ENCODE measurements at places on chromosomes 2 and 18.
A peak's percentile ranks its signal among the peaks of the same experiment; 100 is the strongest.

- no peak for DNase-seq
These were observed 268.3 kb downstream of the DYSF start for GRCh38 chr2:71721669-71722068.

DNA sequence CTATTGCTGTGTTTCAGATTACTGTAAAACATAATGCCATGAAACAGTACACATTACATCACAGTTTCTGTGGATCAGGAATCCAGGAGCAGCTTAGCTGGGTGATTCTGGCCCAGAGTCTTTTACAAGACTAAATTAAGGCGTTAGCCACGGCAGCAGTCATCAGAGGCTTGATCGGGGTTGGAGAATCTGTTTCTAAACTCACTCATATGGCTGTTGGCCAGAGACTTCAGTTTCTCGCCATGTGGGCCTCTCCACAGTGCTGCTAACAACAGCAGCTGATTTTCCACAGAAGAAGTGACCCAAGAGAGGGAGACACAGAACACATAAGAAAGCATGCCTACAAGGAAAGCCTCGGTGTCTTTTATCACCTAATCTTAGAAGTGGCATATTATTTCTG is 89.2 kb upstream of the MYO3B start:
- no peak for DNase-seq

DNA sequence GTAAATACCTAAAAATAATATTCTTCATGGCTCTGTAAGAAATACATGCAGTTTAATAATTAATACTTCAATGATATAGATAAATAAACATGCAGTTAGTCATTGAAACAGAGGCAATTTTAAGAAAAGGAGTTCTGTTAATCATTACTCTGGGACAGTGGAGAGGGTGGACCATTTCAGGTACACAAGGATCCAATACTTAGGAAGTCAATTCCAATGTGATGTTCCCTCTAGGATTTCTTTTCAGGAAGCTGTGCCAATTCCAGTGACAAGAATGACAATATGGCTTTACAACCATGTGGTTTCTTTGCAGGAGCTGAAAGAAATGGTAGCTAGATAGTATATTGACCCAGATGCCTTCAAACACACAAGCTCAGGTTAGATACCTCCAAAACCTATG is 175.8 kb upstream of the NETO1 start:
- peak; percentile 39 for DNase-seq

DNA sequence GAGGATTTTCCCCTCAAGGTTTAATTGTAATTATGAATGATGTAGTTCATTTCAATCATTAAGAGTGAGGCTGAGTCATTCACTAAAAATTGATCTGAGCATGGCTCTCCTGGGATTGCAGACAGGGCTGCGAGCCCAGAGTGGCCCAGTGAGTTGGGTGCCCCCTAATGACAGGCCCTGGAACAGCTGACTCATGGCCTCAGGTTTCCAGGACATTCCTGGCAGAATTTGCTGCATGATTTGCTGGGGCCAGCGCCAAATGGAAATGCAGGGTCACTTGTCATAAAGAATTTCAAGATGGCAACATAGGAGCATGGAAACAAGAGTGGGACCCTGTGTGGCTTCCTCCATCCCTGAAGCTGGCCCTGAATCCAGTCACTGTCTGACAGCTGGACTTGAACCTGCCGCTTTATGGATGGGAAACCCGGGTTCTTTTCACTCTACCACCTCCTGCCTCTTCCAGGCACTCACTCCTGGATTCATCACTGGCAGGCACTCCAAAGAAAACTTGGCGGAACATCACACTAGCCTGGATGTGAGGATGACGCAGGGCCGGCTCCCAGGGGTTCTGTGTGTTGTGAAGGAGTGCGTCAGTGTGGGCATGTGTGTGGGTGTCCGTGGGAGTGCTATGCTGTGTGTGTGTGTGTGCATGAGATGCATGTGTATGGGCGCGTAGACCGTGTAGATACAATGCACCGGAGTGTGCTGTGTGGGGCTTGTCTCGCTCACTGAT is 15.2 kb downstream of the OTOF start:
- no peak for DNase-seq

DNA sequence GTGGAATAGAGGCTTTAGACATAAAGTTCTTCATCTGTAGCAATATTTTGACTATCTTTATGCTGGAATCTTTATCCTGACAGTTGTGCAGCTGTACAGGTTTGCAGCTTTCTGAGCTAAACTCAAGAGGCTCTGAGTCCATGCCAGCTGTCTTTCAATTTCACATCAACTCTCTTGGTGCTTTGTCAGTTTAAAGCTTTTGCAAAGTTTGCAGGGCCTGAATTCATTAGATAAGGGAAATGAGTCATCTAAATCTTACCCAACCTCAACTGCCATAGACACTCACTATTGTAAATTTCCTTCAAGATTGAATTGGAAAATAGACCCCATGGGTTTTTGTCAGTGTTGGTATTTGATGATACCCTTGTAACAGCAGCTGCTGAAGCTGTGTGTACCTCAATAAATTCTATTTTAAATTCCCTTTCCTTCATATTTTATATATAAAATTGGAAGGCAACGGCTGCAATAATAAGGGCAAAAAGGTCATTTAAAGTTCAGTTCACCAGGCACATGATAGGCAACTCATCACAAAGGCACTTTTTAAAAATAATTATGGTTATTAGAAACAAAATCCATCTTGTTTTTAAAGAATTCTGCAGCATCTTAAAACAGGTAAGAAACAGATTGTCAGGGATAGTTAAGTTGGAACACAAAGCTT is 169.9 kb upstream of the SLC39A10 start:
- no peak for DNase-seq

GRCh38 chr2:132430895-132431294 is 14.3 kb downstream of the GPR39 start:
- no peak for DNase-seq

DNA sequence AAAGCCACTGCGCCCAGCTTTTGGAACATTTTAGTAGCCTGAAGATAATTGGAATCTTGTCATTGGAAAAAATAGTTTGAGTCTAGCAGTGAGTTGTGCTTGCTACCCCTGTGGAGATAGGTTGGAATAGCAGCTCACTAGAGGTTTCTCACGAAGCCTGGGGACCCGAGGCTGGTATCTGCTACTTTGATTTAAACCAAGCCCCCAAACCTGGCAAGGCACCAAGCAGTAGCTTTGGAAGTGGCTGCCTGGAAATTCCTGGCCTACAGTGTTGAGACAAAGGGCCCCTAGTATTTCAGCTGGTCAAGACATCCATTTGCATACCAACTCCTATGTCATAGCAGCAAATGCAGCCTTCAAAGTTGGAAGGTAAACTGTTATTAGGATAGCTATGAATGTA is 42.1 kb downstream of the NOP58 start:
- no peak for DNase-seq

DNA sequence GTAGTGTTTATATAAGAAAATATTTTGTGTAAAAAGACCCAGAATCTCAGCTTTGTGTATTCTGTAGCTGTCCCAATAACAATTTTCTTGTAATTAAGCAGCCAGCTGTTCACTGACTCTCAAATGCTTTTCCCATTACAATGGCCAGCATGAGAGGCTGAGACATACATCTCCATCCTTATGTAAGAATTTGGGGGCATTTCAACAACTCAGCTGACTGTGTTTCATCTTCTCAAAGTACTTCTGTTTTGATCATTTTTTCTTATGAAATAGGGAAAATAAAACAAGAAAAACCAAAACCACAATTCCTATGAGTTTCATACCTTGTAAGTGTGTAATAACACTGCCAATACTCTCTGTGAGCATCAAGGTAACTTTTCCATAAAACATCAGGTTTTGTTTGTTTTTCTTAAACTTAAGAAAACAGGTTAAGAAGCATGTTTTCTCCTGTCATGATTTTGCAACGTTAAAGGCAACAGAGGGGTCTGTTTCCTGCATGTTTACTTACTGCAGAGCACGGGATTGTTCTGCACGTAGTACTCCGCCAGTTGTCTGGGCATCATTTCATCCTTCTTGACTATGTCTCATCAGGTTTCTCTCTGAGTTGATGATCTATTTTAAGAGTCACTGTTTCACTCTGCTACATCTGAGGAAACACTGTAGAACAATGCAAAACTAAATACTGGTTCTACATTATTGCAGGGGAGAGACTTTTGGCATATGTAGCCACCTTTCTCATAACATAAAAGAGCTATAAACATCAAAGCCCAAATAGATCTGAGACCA is 62.9 kb upstream of the CYRIA start:
- no peak for DNase-seq

GRCh38 chr2:190755772-190756415 is 107.0 kb downstream of the NAB1 start:
- DNase-seq, result no peak

GRCh38 chr18:76410660-76411417 is 84.2 kb downstream of the ZNF516 start:
- DNase-seq, result no peak

GRCh38 chr18:45821026-45821425 is 4.4 kb upstream of the SIGLEC15 start:
- DNase-seq, result no peak

- no peak for DNase-seq
These were observed 373.8 kb upstream of the SYT4 start for GRCh38 chr18:43651057-43651456.

- peak; percentile 62 for DNase-seq
These were observed 58.7 kb upstream of the SP3 start for GRCh38 chr2:174023591-174024523.

DNA sequence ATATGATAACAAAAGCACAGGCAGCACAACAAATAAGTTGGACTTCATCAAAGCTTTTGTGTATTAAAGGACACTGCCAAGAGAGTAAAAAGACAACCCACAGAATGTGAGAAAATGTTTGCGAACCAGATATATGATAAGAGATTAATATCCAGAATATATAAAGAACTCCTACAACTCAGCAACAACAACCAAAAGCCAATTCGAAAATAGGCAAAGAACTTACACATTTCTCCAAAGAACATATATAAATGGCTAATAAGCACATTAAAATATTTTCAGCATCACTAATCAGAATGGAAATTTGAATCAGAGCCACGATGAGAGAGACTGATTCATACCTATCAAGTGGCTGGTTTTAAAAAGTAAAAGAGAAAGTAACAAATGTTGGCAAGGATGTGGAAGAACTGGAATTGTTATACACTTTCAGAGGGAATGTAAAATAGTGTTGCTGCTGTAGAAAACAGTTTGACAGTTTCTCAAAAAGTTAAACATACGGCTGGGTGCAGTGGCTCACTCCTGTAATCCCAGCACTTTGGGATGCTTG is 25.2 kb downstream of the EPB41L5 start:
- DNase-seq, result no peak

DNA sequence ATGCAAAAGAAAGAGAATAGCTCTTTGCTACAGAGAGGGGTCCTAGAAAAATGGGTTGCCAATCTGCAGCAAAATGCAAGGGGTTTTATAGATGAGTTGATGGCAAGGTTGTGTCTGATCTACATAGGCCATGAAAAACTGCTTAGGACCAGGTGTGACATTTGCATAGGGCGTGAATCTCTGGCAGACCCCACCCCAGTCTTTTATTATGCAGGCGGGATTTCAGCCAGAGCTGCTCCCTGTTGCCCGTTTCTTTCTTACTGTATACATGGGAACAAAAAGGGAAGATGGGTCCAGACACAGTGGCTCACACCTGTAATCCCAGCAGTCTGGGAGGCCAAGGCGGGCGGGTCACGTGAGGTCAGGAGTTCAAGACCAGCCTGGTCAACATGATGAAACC is 286.4 kb upstream of the LRRTM4 start:
- no peak for DNase-seq

DNA sequence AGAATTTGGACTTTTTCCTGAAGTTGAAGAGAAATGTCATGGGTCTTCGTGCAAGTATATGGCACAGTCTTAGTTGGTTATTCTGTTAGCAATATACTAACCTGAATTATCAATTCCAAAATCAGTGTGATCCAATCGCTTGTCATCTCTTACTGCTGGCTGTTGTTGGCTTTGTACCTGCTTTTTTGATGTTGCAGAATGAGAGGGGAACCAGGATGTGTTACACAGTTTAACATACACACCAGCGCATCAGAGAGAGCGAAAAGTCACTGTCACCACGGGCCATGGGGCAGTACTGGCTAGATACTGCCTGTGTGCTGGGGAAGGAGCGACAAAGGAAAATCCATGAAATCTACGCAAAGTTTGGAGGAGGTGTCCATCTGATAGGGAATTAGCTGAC is 59.3 kb upstream of the SPP2 start:
- DNase-seq, result no peak

GRCh38 chr2:89767572-89768435 is 1076.3 kb downstream of the RPIA start:
- DNase-seq, result no peak

GRCh38 chr2:37013315-37013641 is 46.9 kb upstream of the STRN start:
- DNase-seq, result no peak

GRCh38 chr2:201929281-201930026 is 104.2 kb upstream of the FZD7 start:
- peak; percentile 21 for DNase-seq

DNA sequence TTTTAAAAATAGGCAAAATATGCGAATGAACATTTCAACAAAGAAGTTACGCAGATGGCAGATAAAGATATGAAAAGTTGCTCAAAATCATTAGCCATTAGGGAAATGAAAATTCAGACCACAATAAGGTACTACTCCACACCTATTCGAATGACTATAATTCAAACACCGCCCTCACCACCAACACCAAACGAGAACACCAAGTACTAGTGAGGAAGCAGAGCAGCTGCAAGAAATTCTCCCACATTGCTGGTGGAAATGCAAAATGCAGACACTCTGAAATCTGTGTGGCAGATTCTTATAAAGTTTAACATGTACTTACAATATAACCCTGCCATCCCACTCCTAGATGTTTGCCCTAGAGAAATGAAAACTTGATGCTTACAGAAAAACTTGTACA is 17.3 kb upstream of the PRKCE start:
- DNase-seq, result no peak

DNA sequence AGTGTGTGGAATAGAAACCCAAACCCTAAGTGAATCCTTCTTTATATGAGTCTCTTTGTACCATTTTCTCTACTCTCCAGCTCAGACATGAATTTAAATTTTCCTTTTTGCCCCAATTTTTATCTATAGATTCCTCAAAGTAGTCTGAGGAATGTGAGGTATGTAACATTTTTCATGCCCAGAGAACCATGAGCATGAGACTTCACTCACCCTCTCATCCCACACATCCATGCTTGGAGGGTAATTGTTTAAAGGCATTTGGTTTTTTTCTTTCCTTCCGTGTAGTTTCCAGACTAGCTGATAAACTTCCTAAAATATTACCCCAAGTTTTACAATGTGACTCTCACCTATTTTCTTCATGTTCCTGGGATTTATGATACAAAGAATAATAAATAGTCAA is 2056.8 kb upstream of the CELF4 start:
- DNase-seq, result no peak

- DNase-seq, result no peak
These were observed 67.1 kb upstream of the CNTNAP5 start for GRCh38 chr2:123958011-123958410.
